Stimulated activated CD4-positive, alpha-beta T cell treated with anti-CD3 and anti-CD28 coated beads, Interleukin-15, amount 100 ng/mL, for 48 hours (primary cell): ENCODE measurements at places on chromosomes 7 and 10.

DNA sequence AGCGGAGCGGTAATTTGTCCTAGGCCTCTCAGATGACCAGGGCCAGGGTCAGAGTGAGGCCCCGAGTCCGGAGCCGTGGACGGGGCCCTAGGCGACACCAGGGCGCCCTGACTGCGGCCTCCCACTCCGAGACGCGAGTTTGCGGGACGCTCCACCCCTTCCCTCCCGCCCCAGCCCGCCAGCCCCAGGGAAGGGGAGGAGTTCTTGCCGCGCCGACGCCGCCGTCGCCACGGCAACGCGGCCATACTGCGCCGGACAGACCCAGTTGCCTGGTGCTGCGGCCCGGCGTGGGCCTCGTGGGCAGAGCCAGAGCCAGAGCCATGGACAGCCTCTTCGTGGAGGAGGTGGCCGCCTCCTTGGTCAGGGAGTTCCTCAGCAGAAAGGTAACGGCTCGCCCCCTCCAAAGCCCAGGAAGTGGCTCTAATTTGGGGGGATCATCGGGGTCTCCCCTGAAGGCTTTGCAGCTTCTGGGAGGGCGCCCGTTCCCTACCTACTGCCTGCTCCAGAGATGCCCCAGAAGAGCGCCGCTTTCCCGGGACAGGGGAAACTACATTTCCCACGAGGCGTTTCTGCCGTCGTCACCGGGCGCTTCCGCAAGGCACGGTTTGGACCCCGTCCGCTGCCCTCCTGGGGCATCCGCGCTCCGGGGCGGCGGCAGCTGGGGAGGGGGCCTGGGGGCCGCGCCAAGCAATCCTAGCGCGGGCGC is at the start of gene MINDY4:
TSS of gene MINDY4 (plus strand) at position 244 of the 706 bp plus-strand sequence. CDS start at position 321, 77 bp downstream.
- DNase-seq = peak; percentile 47

GRCh38 chr7:13839063-13839462 is 150.4 kb downstream of the ETV1 start:
- no peak for DNase-seq

DNA sequence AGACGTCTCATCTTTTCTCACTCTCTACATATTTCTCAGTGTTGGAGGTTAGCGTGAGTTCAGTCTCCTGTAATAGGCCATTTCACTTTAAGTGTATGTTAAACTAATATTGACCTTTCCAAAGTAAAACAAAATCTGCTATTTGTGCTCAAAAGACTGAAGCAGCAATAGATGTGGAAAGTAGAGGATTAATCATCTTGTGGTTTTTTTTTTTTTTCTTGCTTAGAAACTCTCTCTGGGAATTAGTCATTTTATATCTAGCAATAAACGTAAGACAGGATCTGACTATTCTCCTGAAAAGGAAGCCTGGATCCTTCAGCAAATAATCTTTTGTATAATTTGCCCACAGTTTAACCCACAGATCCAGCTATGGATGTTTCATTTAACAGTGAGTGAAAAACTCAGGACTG is 81.7 kb downstream of the NRP1 start:
- no peak for DNase-seq

DNA sequence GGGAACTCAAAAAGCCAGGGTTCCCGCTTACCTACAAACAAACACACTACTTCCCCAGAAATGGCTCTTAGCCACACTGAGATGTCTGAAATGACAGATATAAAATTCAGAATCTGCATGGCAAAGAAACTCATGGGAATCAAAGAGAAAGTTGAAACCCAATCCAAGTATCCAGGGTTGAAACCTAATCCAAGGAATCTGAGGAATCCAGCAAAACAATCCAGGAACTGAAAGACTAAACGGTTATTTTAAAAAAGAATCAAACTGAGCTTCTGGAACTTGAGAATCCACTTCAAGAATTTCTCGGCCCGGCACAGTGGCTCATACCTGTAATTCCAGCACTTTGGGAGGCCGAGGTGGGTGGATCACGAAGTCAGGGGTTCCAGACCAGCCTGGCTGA is 568.8 kb downstream of the POM121L12 start:
- DNase-seq = no peak

GRCh38 chr10:98745645-98746044 is 298.9 kb upstream of the HPS1 start:
- DNase-seq = no peak

DNA sequence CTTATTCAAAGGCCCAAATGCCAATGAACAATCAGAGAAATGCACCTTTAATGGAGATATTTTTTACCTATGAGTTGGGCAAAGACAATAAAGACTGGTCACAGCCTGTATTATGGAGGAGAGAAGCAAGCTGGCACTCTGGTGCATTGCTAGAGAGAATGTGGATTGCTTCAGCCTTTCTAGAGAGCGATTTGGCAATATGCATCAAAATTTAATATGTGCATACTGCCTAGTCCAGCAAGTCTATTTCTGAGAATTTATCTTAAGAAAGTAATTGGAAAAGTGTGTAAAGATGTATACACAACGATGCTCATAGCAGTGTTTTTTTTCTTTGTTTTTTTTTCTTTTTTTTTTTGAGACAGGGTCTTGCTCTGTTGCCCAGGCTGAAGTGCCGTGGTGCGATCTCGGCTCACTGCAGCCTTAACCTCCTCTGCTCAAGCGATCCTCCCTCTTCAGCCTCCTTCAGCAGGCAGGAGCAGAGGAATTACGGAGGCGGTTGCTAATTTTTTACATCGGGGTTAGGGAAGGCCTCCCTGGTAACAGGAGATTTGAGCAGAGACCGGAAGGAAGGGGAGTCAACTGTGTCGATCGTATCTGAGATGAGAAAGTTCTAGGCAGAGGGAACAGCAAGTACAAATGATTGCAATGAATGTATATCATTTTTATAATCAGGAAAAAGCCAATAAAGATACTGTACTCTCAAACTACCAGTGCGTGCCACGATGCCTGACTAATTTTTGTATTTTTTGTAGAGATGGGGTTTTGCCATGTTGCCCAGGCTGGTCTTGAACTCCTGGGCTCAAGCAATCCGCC is 16.4 kb downstream of the KIAA1549 start:
- no peak for DNase-seq

- DNase-seq = peak; percentile 19
Measured at GRCh38 chr7:98470485-98471240, 69.8 kb upstream of the BAIAP2L1 start.

GRCh38 chr7:133202942-133203341 is 49.9 kb upstream of the EXOC4 start:
- no peak for DNase-seq

DNA sequence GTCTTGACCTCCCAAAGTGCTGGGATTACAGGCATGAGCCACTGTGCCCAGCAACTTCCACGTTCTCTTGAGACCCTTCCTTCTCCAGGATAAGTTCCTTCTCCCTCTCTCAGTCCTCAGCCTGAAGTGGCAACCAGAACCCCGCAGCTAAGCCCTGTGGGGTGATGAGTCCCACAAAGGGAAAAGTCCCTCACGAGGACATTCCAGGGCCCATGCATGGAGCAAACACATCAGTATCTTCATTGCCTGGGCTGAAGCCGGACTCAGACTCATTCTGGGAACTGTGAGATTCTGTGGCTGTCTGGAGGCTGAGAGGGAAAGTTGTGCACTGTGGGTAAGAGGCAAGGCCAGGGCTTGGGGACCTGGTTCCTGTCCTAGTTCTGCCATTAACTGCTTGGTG is 622.9 kb downstream of the GALNT17 start:
- DNase-seq = no peak

DNA sequence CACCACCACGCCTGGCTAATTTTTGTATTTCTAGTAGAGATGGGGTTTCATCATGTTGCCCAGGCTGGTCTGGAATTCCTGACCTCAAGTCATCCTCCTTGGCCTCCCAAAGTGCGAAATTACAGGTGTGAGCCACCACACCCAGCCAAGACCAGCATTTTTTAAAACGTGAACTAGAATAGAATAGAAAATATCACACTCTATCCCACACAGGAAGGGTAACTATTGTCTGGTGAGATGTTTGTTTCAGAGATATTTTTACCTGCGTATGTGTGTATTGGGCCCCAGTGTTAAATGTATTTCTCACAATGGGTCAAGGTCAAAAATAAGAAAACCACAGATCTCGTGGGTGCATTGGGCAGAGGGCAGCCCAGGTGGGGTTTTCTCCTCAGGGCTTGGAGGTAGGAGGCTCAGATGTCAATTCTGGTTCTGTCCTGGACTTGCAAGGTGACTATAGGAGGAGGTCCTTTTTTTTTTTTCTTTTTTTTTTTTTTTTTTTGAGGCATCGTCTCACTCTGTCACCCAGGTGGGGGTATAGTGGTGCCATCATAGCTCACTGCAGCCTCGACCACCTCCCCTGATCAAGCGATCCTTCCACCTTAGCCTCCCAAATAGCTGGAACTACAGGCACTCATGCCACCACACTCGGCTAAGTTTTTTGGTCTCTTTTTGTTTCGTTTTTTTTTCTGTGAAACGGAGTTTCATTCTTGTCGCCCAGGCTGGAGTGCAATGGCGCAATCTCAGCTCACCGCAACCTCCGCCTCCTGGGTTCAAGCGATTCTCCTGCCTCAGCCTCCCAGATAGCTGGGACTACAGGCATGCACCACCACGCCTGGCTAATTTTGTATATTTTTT is 19.0 kb downstream of the SH2B2 start:
- no peak for DNase-seq

DNA sequence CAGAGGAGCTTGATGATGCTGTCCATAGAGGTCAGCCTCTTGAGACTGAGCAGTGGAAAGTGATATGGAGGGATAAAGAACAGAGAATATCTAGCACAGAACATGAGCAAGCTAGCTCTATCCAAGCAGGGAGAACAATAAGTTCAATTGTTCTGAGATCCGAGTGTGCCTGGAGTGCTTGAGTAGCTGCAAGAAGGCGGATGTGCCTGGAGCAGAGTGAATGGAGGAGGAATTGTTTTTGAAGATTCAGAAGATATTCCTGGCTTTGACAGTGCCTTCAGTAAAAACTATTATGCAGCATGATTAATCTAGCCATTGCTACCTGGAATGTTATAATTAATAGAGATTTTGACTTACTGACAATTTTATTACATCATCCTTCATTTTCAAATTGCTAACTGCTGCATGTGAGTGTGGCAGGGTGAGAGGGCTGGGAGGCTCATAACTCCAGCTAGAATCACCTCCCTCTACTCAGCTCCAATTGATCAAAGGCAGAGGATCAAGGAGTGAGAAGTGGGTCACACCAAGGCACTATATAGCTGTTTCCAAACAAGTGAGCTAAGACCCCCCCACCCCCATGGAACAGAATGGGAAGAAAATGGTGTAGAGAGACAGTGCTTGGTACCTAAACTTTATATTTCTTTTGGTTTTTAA is 302.8 kb downstream of the ADRA2A start:
- no peak for DNase-seq

- DNase-seq = no peak
Measured at GRCh38 chr10:50545846-50546245, 77.9 kb downstream of the SGMS1 start.

GRCh38 chr7:48109848-48110663 is 21.0 kb downstream of the UPP1 start:
- DNase-seq = peak; percentile 82

DNA sequence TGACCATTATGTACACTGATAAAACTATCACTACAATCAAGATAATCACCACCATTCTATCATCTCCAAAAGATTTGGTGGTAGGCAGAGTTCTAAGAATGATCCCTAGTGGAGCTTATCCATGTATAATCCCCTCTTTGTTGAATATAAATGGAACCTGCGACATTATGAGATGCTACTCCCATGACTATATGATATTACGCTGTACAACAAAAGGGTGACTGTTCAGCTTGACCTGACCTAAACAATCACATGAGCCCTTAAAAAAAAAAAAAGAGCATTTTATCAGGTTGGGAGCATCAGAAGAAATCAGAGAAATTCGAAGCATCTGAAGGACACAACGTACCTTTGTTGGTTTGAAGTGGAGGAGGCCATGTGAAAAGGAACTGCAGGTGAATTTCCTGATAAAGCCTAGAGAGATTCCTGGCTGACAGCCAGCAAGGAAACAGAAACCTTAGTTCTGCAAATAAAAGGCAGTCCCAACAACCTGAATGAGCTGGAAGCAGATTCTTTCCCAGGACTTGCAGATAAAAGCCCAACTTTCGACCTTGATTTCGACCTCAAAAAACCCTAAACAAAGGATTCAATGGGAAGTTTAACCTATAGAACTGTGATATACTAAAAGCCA is 270.7 kb downstream of the ADRA2A start:
- DNase-seq = no peak

DNA sequence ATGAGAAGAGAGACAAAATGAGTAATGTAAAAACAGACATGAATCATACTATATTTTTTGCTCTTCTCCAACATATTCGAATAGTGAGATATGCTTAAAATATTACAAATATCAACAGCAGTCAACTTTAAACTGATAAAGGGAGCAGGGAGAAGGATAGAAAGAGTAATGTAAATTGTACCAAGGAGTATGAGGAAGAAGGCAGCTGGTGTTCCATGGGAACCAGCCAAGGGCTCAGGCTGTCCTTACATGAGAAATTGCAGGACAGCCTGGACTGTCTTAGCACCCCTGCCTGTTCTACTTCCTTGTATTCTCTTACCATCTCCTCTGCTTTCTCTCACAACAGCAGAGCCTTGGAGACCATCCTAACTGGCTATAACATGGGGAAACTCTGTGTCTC is 128.7 kb downstream of the TSPAN12 start:
- no peak for DNase-seq

DNA sequence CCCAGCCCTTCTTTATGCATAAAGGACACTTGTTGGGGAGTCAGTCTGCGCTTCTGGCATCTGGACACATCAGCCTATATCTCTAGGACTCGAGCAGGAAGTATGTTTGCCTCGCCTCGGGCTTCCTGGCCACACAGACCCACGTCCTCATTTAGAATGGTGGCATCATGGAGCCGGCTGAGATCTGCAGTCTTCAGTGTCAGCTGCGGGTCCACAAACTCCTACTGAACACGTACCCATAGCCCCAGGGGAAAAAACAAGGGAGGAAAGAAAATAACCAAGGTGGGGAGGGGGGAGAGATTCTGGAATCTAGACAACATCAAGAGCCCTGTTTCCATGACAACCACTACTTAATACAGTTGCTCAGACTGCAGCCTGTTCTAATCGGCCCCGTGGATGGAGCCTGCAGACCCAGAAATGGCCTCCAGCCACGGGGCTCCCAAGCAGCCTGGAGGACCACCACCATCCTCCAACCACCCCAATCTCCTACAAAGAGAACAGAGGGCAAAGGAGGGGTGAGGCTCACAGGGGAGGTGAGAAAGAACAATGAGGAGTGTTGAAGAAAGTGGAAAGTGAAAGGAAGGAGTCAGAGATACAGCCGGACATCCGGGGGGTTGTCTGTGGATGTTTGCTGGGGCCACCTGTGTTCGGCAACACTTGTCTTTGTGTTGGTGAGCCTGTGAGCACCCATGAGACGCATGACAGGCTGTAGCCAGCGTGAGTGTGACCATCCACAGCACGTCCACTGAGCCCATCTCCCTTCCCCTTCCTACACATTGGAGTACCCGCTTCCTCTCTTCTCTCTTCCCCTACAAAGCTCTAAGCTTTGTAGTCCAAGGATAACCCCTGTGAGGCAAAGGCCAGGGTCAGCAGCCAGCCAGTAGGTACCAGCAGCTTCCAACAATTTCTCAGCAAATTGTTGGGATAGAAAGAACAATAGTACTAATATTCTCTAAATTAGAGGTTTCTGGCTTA is 141.0 kb downstream of the PLXNA4 start:
- DNase-seq = no peak

GRCh38 chr7:111029574-111030251 is 61.2 kb upstream of the LRRN3 start:
- peak; percentile 44 for DNase-seq
